ENCODE measurements at places on chromosomes 12 and 14.

DNA sequence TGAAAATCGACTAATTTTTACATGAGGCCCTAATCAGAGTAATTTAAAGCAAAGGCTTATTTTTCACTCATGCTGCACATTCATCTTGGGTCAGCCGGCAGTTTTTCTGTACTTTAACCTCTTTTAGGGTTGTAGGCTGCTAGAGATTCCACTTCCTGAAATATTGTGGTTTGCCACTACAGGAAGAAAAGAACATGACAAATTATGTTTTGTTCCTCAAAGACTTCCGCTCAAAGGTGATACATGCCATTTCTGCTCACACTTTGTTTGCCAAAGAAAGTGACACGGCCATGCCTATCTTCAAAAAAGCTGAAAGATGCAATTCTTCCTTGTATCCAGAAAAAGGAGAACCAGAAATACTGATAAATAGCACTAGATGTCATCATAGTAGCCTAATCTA is 183.4 kb upstream of the PPFIA2 start:
- H3K4me1 ChIP-seq = peaks cover 15% of the 10 kb centered on the region
- H3K36me3 ChIP-seq = no peaks in the 10 kb centered on the region
- H3K27me3 ChIP-seq = no peaks in the 10 kb centered on the region
- H3K27ac ChIP-seq = no peak overlapping the region
- peak overlapping the region; percentile 34 for H3K4me3 ChIP-seq

GRCh38 chr14:89600950-89601826 is 184.2 kb upstream of the FOXN3 start:
- no peaks in the 10 kb centered on the region for H3K27me3 ChIP-seq
- no peak overlapping the region for H3K4me3 ChIP-seq
- peaks cover 8% of the 10 kb centered on the region for H3K36me3 ChIP-seq
- peak overlapping the region; percentile 60 for H3K27ac ChIP-seq

GRCh38 chr14:105150368-105151083 is 18.1 kb downstream of the JAG2 start:
- H3K4me3 ChIP-seq = no peak overlapping the region
- H3K27ac ChIP-seq = no peak overlapping the region
- no peak for DNase-seq
- H3K4me1 ChIP-seq = no peaks in the 10 kb centered on the region
- H3K27me3 ChIP-seq = no peaks in the 10 kb centered on the region

GRCh38 chr14:68427550-68427890 is 365.3 kb downstream of the ZFP36L1 start:
- H3K4me3 ChIP-seq = no peak overlapping the region
- no peaks in the 10 kb centered on the region for H3K36me3 ChIP-seq
- H3K27me3 ChIP-seq = no peaks in the 10 kb centered on the region

GRCh38 chr14:50061664-50062437 is 54.5 kb downstream of the VCPKMT start:
- peak overlapping the region; percentile 99 for H3K27ac ChIP-seq
- H3K4me1 ChIP-seq = peaks cover 83% of the 10 kb centered on the region
- peak overlapping the region; percentile 78 for H3K4me3 ChIP-seq
- peaks cover 14% of the 10 kb centered on the region for H3K36me3 ChIP-seq

DNA sequence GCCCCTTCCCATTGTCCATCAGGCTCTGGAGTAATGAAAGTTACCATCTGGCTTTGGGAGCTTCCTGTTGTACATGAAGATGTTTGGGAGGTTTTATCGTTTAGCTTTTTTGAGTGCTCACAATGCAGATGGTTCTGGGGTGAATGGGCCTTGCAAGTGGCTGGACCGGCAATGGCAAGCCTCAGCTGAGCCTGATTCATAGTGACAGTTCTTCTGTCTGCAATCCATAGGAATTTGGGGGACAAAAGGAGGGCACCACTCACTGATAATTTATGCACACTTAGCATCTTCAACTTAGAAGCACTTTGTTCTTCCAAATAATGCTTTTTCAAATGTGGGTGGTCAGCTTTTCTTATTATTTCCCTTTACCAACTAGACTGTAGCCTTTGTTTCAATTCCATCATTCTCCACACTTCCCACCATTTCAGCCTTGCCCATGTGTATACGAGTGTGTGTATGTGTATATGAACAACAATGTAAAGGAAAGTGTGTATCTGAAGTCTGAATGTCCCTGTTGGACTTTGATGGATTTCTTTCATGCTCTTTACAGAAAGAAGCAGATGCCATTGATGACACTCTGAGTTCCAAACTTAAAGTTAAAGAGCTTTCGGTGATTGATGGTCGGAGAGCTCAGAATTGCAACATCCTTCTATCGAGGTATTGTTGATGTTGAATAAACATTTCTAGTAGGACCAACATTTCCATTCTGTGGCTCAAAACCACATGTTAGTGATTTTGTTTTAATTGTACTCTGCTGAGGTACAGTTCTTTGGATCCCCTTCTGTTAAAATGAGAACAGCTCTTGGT is 125.5 kb downstream of the GPR135 start:
- DNase-seq = no peak
- no peaks in the 10 kb centered on the region for H3K27me3 ChIP-seq
- no peaks in the 10 kb centered on the region for H3K4me1 ChIP-seq

GRCh38 chr12:41903014-41903708 is 241.5 kb downstream of the GXYLT1 start:
- DNase-seq = no peak
- H3K27me3 ChIP-seq = no peaks in the 10 kb centered on the region
- H3K27ac ChIP-seq = no peak overlapping the region
- no peaks in the 10 kb centered on the region for H3K36me3 ChIP-seq

- no peaks in the 10 kb centered on the region for H3K27me3 ChIP-seq
- peak overlapping the region; percentile 97 for H3K27ac ChIP-seq
- no peak for DNase-seq
- H3K36me3 ChIP-seq = peaks cover 22% of the 10 kb centered on the region
- peak overlapping the region; percentile 67 for H3K4me3 ChIP-seq
Measured at GRCh38 chr12:9701380-9702154, 31.3 kb downstream of the CLECL1 start.

- H3K27me3 ChIP-seq = no peaks in the 10 kb centered on the region
- H3K4me1 ChIP-seq = no peaks in the 10 kb centered on the region
- peaks cover 2% of the 10 kb centered on the region for H3K36me3 ChIP-seq
- DNase-seq = no peak
- H3K27ac ChIP-seq = no peak overlapping the region
Measured at GRCh38 chr12:28568704-28569103, 378.4 kb downstream of the CCDC91 start.
